ENCODE measurements at places on chromosomes 6 and 20.

DNA sequence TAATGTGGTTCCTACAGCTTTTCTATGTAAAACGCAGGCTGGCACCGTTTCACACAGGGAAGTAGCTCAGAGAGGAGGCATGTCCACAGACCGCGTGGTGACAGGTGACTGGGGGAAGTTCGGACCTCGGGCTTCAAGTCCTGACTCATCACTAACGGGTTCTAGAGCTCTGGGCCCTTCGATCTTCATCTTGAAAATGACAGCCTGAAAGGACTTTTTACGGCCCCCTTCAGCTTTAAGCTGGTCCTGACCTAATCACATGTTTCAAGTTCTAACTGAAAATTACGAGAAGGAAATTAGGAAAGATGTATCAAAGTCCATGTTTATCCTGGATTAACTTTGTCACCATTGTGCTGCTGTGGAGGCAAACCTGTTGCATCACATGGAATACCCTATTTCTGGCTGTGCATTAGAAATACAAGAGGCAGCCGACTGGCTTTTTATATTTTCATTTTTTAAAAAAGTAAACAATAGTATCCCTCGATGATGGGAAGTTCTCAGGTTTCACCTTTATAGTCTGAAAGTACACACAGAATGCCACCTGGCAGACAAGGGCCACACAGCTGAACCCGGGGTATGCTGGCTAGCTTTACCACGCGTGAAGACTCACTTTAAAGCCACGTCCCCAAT lies 2.0 kb downstream of the MAN1A1 start:
- DNase-seq, result no peak

DNA sequence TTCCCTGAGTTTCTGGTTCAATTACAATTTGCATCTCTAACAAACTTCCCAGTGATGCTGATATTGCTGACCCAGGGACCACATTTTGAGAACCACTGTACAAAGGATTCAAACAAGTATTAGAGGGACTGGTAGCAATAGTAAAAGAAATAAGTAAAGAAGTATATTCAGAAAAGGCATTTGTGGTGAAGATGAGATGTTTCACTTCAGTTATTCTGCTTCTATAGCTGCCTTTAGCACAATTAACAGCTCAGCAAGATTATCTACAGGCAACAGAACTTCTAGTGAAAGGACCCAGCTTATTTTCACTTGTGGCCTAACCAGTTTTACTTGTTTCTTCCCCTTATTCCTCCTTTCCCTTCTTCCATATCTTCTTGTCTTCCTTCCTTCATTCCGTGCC lies 149.4 kb downstream of the PHF3 start:
- DNase-seq, result no peak

DNA sequence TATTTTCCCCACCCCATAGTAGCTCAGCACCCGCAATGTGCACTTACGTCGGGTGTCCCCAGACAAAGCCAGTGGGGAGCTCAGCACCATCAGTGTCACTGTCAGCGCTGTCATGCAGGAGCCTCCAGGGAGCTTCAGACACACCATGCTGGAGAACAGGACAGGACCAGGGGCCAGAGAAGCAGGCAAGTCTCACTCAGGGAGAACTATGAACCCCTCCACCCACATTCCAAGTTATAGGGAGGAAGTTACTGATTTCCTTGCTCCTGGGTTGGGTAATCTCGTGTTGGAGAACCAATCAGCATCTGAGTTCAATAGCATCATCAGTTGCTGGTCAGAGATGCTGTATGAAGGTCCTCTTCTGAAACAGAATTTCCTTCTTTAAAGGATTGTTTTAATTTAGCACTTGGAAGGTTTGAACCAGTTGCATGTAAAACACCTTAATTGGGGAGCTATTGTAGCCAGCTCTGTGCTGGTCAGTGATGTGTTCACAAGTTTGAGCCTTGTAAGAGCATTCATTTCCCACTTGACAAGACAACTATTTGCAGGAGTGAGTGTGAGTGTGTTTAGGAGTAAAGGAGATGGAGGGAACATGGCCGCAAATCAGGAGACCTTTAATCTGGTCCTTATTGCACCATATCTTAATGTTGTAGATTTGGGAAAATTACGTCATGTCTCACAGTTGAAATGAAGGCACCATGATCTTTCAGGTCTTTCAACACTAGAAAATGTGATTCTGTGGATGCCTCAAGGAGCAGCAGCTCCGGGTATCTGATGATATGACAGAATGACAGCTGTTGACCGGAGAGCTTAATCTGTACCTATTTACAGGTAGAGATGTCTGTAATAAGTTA lies at the start of gene HLA-DRB1:
HLA-DRB1 (minus strand) TSS at position 253 of the 854 bp plus-strand sequence; CDS start at position 147, 106 bp downstream.
- no peak for DNase-seq

DNA sequence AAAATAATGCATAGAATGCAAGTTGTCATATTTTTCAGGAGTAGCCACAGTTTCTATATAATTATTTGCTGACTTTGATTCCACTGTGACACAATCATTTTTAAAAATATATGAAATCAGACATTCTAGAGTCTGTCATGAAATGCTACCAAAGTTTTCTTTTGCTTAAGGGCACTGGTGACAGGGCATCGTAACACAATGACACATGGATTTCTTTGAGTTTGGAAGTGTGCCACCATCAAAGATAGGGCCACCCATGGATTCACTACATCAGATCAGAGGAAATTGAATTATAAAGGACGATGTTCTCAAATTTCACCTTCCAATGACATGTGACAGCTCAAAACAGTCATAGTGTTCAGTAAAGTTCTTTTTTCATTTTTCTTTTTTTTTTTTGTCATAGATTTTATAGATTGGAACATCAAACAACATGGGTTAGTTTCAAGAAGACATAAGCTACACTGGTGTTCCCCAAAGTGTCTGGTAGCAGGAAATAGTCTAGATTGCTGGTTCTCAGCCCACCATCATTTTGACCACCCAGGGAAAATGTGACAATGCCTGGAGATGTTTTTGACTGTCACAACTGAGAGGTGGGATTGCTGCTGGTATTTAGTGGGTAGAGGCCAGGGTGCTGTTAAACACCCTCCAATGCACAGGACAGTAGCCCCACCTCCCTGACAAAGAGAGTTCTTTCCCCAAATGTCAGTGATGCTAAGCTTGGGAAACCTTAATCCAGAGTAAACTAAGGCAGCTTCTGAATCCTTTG lies 123.8 kb upstream of the DOK5 start:
- no peak for DNase-seq

DNA sequence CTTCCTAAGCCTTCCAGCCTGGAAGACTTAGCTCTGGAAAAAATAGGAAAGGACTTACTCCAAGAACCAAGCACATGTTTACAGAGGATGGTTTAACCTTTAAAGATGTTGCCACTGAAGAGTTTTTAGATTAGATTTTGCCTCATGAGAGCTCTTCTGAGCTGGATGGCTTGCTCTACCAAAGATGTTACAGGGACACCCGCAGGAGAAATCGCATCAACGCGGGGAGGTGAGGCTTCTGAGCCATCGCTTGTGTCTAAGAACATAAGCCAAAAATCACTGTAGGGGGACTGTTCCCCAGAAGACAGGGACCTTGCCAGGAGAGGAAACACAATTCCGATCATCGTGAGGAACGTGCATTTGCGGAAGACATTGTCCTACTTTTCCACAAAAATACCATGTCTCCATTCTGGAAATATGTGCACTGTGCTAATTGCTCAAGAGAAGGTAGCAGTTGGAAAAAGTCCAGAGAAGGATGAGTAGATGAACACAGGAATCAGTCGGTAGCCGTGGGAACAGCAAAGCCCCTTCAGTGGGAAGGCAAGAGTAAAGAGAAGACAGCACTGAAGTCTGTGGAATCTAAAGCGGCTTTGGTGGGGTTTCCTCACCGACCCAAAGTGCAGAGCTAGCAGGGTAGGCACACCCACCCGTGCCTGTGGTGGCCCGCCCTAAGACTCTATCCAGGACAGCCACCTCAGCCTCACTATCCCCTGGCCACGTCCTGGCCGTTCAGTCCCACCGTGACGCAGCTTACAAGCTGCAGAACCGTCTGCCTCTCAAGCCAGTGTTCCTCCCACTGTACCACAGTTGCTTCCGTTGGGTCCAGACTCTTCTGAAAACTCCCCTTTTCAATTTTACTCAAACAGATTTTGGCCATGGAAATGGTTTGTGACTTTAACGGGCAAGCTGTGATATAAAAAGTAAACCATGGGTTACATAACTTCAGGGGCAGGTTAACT lies 334.8 kb downstream of the NRN1 start:
- DNase-seq, result no peak

DNA sequence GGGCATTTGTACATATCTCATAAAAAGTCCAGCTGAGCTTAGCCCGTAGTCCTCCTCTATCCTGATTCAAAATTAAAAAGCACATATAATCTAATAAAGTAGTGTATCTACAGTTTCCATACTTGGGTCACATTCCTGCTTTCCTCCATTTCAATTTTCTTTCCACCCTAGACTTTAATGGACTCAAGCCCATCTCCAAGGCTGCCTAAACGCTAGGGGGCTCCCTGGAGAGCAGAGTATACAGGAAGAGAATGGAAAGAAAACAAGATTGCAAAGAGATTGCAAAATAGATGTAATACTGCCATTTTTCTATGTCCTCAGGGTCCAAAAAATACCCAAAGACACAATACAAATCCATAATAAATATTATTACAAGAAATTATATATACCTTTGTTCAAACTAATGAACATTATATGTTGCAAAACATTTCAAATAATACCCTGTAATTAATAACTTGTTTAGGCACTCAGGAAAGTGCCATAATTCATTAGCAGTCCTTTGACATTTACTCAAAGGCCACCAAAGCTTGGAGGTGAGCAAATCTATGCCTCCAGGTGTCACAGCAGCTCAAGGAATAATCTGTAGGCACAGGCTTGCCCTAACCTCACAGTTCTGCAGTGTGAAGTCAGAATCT lies 2.4 kb upstream of the MCM3 start:
- DNase-seq, result peak; percentile 76

DNA sequence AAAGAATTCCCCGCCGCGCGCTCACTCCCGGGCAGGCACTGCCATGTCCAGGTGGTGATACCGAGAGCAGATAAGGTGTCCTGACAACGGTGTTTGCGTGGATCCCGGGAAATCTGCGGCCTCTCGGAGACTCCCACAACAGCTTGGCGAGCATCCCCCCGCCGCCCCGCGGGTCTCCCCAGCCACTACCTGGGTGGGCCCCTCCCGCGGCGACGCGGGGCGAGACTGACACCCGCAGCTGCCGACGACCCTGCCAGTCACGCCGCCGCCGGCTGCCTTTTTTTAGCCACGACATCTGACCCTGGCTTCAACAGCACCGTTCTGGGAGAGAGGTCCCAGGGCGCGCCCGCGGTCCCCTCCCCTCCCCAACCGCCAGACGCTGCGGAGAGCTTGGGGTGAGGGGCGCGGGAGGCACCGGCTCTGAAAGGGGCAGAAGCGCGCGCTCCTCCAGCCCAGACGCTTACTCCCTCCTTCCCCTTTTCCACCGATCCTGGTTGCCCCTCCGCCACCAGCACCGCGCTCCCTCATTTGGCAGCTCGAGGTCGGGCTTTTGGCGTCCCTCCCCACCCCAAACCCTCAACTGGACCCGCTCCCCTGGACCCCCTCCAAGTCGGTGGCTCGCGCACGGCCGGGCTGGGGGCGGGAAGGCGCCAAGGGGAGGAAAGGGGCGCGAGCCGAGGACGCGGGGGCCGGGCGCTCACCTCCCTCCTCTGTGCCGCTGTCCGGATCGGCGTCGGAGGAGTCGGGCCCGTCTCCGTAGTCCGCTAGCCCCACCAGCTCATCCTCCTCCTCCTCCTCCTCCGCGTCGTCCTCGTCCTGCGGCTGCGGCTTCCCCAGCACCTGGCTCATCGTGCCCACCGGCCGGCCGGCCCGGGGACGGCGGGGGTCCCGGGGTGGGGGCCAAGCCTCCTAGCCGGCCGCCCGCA lies 665 bp downstream of the RRAGD start:
- peak; percentile 77 for DNase-seq

Measured in glutamatergic neuron (in vitro differentiated cells).